A549 treated with Hydrocortisone at 1 μM for 4 hours (cell line): ENCODE measurements at places on chromosomes 12 and 14. TPM values are rescaled to one million over a fixed set of nuclear protein-coding genes. Genes with fewer than 3 reads are reported as not detected.

SLC2A14 gene
- 0.35 to 0.63 TPM (median 0.39 TPM) in 5 replicates for total RNA-seq

DNAJC22 gene
- total RNA-seq: 19.5 to 22.7 TPM (median 20.2 TPM) in 5 replicates

PIWIL1 gene
- not detected in 5 replicates for total RNA-seq

PLA2G1B gene
- not detected in 5 replicates for total RNA-seq

SLCO1C1 gene
- 0.03 TPM in 1 of 5 replicates, not detected in the others for total RNA-seq

SLC7A8 gene
- 1.7 to 3.5 TPM (median 1.8 TPM) in 5 replicates for total RNA-seq

BDKRB2 gene
- 0.80 to 1.4 TPM (median 1.1 TPM) in 5 replicates for total RNA-seq

RFLNA gene
- total RNA-seq: 0.10 to 0.27 TPM (median 0.18 TPM) in 4 of 5 replicates, not detected in the other

AQP5 gene
- total RNA-seq: not detected in 5 replicates

CRIP1 gene
- 1,531 to 1,939 TPM (median 1,820 TPM) in 5 replicates for total RNA-seq

PLEK2 gene
- 16.6 to 20.6 TPM (median 19.6 TPM) in 5 replicates for total RNA-seq

GARIN6 gene
- total RNA-seq: not detected in 5 replicates

TMEM233 gene
- total RNA-seq: 0.03 to 0.10 TPM in 2 of 5 replicates, not detected in the others

LTBR gene
- 204 to 246 TPM (median 240 TPM) in 5 replicates for total RNA-seq

HELB gene
- 1.1 to 1.3 TPM (median 1.3 TPM) in 5 replicates for total RNA-seq

HPD gene
- total RNA-seq: 1.4 to 2.1 TPM (median 1.9 TPM) in 5 replicates

ETFBKMT gene
- total RNA-seq: 0.88 to 1.3 TPM (median 1.1 TPM) in 5 replicates

ARL1 gene
- total RNA-seq: 61.3 to 66.8 TPM (median 64.9 TPM) in 5 replicates

DTX1 gene
- total RNA-seq: 0.41 to 0.50 TPM (median 0.45 TPM) in 5 replicates

OR4E2 gene
- not detected in 5 replicates for total RNA-seq

COQ10A gene
- 14.2 to 16.2 TPM (median 15.9 TPM) in 5 replicates for total RNA-seq

PA2G4 gene
- total RNA-seq: 268 to 375 TPM (median 283 TPM) in 5 replicates

PTCSC3 gene
- not detected in 5 replicates for total RNA-seq

BRI3BP gene
- total RNA-seq: 17.6 to 22.1 TPM (median 20.0 TPM) in 5 replicates

P2RX7 gene
- total RNA-seq: 0.03 TPM in 1 of 5 replicates, not detected in the others

CAPZA3 gene
- not detected in 5 replicates for total RNA-seq

PEX5 gene
- total RNA-seq: 22.6 to 33.3 TPM (median 28.8 TPM) in 5 replicates

LYZ gene
- 0.05 to 0.37 TPM in 2 of 5 replicates, not detected in the others for total RNA-seq

ARHGDIB gene
- total RNA-seq: 0.79 to 1.7 TPM (median 1.1 TPM) in 5 replicates

SERPINA9 gene
- not detected in 5 replicates for total RNA-seq

PROX2 gene
- not detected in 5 replicates for total RNA-seq

PDE3A gene
- total RNA-seq: 2.1 to 4.0 TPM (median 3.2 TPM) in 5 replicates

CD69 gene
- not detected in 5 replicates for total RNA-seq

MORN3 gene
- total RNA-seq: 0.08 to 0.39 TPM (median 0.26 TPM) in 5 replicates

DIO2 gene
- total RNA-seq: 1.6 to 2.7 TPM (median 2.1 TPM) in 5 replicates

STYK1 gene
- 0.08 to 0.41 TPM (median 0.22 TPM) in 5 replicates for total RNA-seq

RIMBP2 gene
- 0.08 TPM in 1 of 5 replicates, not detected in the others for total RNA-seq

PPM1H gene
- 6.4 to 10.8 TPM (median 6.9 TPM) in 5 replicates for total RNA-seq

KMT2D gene
- 30.6 to 49.0 TPM (median 33.5 TPM) in 5 replicates for total RNA-seq

NEDD8 gene
- 411 to 486 TPM (median 455 TPM) in 5 replicates for total RNA-seq

DCAF4 gene
- 25.4 to 32.5 TPM (median 27.2 TPM) in 5 replicates for total RNA-seq

TAS2R9 gene
- not detected in 5 replicates for total RNA-seq

SERPINA3 gene
- 11.8 to 16.1 TPM (median 13.4 TPM) in 5 replicates for total RNA-seq

MCRS1 gene
- 61.5 to 65.6 TPM (median 63.8 TPM) in 5 replicates for total RNA-seq

GPR65 gene
- not detected in 5 replicates for total RNA-seq

POLR3B gene
- 4.6 to 6.3 TPM (median 4.8 TPM) in 5 replicates for total RNA-seq

IFI27 gene
- 0.40 to 1.6 TPM (median 1.3 TPM) in 5 replicates for total RNA-seq

GPR84 gene
- total RNA-seq: 0.08 to 0.11 TPM in 2 of 5 replicates, not detected in the others

CMKLR1 gene
- 0.01 to 0.21 TPM (median 0.05 TPM) in 4 of 5 replicates, not detected in the other for total RNA-seq

GRIN2B gene
- total RNA-seq: 3.7 to 4.9 TPM (median 4.7 TPM) in 5 replicates

ASB2 gene
- 0.28 to 0.91 TPM (median 0.59 TPM) in 5 replicates for total RNA-seq

EFS gene
- not detected in 5 replicates for total RNA-seq

PMEL gene
- 0.47 to 1.4 TPM (median 1.0 TPM) in 5 replicates for total RNA-seq

DNAI7 gene
- total RNA-seq: 0.08 to 0.41 TPM (median 0.20 TPM) in 5 replicates

FAM181A gene
- total RNA-seq: not detected in 5 replicates

KERA gene
- not detected in 5 replicates for total RNA-seq

CRACR2A gene
- total RNA-seq: 1.2 to 2.2 TPM (median 1.6 TPM) in 5 replicates

CEBPE gene
- 0.07 to 0.08 TPM in 2 of 5 replicates, not detected in the others for total RNA-seq

SYNE3 gene
- total RNA-seq: 0.32 to 0.93 TPM (median 0.58 TPM) in 5 replicates
